ENCODE measurements at places on chromosomes 16 and 17.
A peak's percentile ranks its signal among the peaks of the same experiment; 100 is the strongest.

GRCh38 chr17:77318021-77318420 lies 177.3 kb downstream of the SEC14L1 start:
- no peak for DNase-seq

- DNase-seq = no peak
Observed at GRCh38 chr17:63002625-63003024, 36.6 kb downstream of the TANC2 start.

DNA sequence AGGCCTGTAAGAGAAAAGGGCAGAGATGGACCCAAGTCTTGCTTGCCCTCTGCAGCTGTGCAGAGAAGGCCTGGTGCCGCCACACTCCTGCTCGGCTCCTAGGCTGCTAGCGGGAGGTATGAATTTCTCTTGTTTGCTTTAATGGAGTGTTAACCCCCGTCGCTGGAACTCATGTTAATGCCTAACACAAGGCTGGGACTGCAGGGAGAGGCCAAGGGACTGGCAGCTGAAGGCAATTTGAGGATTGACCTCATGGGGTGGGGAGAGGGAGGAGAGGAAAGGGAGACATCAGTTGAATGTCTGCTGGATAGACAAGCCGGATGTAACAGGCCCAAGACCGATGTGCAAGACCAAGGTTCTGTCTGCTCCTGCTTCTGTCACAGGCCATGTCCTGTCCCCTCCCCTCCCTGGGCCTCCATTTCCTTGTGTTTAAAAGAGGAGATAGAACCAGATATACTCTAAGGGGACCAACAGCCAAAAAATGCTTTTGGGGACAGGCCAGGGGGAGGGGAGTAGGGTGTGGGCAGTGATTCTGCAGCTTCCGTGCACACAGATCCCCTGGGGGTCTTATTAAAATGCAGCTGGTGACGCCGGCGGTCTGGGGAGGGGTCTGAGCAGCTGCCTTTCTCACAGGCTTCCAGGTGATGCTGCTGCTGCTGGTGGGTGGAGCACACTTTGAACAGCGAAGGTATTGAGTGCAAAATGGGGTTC lies 46.7 kb upstream of the TBX2 start:
- DNase-seq = no peak

DNA sequence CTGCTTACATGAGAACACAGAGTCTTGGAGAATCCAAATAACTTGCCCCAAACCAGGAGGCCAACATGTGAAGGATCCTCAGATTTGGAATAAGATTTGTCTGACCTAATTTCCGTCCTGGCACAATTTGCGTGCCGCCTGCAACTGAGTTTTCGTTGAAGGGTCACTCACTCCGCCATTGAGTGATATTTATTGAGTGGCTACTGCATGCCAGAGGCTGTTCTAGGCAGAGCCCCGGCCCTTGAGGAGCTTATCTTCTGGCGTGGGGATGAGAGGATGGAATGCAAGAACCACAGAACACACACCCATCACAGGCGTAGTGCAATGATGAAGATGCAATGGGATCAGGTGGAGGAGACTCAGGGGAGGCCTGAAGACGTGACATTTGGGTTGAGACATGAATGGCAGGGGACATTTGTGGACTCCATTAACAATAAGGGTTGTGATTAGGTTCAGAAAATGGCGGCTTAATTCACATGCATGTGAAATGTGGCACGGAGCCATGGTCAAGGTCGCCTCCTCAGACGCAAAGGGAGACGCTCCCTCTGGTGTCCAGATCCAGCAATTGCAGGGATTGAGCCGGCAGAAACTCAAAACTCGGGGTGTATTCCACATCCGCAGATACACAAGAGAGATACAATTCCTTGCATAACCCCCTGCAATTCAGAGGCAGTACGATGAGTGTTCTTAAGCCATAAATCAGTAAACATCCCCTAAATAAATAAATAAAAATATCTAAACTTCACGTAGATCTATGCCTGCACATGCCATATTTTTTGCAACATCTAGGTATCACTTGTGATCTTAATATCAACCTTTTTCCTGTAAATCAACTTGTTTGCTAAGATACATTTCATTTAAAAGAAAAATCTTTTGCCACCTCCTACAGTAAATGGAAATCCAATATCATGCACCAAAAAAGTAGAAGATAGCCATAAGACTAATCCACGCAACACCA lies 57.9 kb upstream of the CACNG4 start:
- DNase-seq = no peak

GRCh38 chr16:72442385-72443158 lies 270.6 kb upstream of the PMFBP1 start:
- no peak for DNase-seq

GRCh38 chr16:50584033-50584722 lies 36.0 kb downstream of the NKD1 start:
- no peak for DNase-seq

DNA sequence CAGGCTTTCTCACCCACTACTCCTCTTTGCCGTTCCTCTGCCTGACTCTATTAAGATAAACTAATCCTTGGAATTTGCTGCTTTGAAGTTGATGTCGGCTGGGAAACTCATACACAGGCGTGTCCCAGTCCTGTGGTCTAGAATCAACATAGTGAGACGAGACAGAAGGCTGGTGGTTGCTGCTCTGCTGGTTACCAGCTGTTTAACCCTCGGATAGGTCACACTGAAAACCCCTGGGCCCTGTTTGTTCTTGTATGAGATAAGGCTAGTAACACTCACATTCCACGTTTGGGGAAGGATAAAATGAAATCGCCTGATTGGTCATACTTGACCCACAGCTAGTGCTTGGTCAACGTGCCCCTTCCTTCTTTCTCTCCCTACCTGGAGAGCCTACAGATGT lies 517.0 kb downstream of the CDH13 start:
- DNase-seq = no peak

DNA sequence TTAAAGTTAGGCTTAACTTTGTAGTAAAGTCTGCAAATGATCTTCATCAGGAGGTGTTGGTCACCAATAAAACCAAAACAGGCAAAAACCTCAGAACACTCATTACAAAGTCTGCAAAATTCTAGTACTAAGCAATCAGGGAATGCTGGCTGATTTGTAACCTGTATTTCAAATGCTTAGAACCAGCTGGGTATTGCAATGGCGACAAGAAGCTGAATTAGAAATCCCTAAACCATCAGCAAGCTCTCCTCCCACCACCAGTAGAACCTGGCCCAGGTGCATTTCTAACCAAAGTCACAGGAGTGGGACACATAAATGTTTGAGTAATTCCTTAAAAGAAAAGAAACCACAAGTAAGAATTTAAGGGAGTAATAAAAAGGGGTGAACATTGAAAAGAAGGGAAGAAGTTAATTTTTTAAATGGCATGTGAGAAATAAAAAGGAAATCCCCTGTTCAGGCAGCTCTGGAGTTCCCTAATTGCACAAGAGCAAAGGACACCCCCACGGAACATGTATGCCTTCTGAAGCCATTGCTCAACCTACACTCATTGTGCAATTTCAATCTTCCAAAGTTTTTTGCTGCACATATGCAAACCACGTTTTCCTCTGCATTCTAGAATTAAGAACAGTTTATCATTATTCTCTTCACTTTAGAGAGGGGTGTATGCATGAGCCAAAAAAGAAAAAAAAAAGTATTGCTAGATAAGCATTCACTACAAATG lies 102.9 kb downstream of the HIC1 start:
- DNase-seq = no peak

DNA sequence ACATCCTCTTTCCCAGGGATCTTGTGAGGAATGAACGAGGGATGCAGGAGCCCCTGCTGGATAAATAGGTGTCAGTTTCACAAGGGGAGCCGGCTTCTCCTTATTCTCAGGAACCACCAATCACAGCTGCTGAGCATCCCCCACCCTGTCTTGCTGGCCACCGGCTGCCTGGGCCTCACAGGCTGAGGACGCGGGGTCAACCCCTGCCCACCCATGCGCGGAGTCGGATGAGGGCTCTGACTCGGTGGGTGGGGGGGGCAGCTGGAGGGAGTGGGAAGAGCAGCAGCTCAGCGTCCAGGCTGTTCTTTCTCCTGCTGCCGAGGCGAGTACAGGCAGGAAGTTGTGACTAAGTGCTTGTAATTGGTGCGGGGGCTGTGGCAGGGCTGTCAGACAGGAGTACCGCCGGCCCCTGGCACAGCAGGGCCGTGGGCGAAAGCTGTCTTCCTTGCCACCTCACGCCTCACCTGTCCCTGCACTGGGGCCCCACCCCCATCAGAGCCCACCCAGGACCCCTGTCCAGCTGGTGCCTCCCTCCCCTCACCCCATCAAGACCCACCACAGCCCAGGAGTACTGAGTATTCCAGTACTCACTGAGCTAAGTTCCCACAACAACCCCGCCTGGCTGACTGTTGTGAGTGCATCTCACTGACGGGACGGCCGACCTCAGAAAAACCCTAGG lies 11.0 kb upstream of the DPEP1 start:
- DNase-seq = peak; percentile 91

- no peak for DNase-seq
Observed at GRCh38 chr16:90018652-90019542, at the start of gene DBNDD1. Gene DBNDD1, minus strand, starts transcription at chr16:90019456. Its CDS starts 115 bp downstream, at chr16:90019341.

DNA sequence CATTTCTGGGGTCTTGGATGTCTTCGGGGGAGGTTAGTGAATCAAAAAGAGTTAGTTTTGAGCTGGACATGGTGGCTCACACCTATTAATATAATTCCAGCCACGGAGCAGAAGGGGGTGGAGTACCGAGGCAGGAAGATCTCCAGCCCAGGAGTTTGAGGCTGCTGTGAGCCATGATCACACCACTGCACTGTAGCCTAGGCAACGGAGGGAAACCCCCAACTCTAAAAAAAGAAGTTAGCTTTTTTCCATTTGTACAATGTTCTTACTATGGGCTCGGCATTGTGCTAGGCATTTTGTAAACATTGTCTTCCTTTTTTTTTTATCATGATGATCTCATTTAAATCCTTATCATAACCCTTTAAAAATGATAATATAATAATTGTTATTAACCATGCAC lies 8.3 kb upstream of the SNF8 start:
- DNase-seq = no peak

DNA sequence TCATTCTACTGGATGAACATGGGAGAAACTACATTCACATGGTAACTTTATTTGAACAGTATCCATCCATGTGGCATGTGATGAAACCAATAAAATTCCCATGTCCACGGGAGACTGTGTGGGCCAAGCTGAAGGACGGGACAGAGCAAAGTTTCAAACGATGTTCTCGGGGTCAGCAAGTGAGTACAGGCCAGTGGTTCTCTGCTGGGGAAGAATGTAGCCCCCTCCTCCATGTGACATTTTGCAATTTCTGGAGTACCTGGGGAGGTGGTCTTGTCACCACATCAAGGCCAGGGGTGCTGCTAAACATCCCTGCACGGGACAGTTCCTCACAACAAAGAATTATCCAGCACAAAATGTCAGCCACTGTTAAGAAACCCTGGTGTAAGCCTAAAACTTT lies 7.4 kb upstream of the TANGO6 start:
- DNase-seq = no peak

DNA sequence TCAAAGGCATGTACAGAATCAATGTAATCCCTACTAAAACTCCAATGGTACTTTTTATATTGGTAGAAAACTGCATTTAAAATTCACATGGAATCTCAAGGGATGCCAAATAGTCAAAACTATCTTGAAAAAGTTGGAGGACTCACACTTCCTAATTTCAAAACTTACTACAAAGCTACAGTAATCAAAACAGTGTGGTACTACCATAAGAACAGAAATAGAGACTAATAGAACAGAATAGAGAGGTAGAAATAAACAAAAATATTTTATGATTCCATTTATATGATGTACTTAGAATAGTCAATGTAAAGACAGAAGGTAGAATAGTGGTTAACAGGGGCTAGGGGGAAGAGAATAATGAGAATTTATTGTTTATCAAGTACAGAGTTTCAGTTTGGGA lies 8.8 kb downstream of the TRIM37 start:
- no peak for DNase-seq

DNA sequence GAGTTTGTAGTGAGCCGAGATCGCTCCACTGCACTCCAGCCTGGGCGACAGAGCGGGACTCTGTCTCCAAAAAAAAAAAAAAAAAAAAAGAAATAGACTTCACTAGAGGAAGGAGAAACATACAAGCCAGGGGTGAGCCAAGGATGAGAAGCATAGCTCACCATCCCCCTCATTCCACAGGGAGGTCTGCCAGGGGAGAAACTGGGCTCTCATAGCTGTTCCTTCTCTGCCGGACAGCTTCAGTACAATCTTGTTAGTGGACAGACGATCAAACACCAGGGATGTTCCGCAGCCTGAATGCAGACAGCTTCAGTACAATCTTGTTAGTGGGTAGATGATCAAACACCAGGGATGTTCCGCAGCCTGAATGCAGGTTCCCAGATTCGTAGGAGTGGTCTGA lies 509.6 kb downstream of the CDH13 start:
- no peak for DNase-seq

- DNase-seq = peak; percentile 46
Observed at GRCh38 chr17:56881685-56882295, 32.1 kb downstream of the TRIM25 start.

DNA sequence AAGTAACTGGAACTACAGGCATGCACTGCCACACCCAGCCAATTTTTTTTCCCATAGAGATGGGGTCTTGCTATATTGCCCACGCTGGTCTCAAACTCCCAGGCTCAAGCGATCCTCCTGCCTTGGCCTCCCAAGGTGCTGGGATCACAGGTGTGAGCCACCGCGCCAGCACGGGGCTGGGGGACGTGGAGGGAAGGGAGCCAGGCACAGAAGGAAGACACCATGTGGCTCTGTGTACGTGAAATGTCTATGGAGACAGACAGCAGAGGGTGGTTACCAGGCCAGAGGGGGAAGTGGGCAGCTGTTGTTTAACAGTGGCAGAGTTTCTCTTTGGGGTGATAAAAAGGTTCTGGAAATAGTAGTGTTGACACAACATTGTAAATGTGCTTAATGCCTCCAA lies 4.6 kb upstream of the PIEZO1 start:
- DNase-seq = no peak

DNA sequence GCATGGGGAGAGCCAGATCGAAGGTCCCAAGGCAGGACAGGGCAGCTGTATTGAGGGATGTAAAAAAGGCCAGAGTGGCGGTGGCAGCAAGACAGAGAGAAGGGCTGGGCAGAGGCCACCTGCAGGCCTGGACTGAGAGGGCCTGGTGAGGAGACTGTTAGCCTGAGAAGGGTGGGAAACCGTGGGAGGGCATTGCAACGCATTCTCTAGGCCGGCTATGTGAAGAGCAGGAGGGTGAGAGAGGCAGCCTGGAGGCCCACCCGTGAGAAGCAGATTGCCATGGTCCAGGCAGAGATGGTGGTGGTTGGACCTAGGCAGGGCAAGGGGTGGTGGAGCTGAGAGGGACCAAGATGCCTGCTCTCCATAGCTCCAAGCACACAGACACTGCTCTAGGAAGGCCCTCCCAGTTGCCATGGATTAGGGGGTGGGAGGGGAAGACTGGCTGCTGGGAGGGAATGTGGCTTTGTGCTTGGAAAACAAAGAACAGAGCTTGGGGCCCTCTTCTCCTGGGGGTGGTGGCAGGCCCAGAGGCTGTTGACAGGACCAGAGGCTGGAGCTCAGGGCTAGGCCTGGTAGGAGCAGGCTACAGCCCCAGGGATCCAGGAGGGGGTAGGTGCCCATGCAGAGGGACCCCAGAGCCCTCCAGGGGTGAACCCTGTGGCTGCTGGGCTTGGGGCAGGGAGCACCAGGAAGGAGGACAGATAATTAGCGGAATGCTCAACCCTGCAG lies 12.4 kb upstream of the TCAP start:
- DNase-seq = no peak

GRCh38 chr16:3212006-3212405 lies 23.0 kb downstream of the ZNF200 start:
- no peak for DNase-seq

- DNase-seq = peak; percentile 34
Observed at GRCh38 chr17:66531851-66532295, 229.5 kb downstream of the PRKCA start.

Measured in osteocyte (in vitro differentiated cells).